HTR-8/SVneo (cell line): ENCODE measurements at places on chromosomes 5 and 9.

- no peak for DNase-seq
Measured at GRCh38 chr5:145776886-145777285, 58.3 kb downstream of the PRELID2 start.

DNA sequence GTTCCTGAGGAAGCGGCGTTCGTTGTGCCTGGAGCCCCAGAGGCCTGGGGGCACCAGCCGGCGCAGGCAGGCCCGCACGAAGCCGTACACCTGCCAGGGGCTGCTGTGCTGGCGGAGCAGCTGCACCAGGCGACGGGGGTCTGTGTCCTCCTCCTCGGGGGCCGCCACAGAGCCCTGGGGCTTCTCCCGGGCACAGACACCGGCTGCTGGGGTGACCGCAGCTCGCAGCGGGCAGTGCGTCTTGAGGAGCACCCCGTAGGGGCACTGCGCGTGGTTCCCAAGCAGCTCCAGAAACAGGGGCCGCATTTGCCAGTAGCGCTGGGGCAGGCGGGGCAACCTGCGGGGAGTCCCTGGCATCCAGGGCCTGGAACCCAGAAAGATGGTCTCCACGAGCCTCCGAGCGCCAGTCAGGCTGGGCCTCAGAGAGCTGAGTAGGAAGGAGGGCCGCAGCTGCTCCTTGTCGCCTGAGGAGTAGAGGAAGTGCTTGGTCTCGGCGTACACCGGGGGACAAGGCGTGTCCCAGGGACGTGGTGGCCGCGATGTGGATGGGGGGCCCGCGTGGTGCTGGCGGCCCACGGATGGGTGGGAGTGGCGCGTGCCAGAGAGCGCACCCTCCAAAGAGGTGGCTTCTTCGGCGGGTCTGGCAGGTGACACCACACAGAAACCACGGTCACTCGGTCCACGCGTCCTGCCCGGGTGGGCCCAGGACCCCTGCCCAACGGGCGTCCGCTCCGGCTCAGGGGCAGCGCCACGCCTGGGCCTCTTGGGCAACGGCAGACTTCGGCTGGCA lies 1.3 kb downstream of the TERT start:
- DNase-seq: no peak

- DNase-seq: no peak
Measured at GRCh38 chr9:88291856-88292255, 96.4 kb upstream of the SPIN1 start.

DNA sequence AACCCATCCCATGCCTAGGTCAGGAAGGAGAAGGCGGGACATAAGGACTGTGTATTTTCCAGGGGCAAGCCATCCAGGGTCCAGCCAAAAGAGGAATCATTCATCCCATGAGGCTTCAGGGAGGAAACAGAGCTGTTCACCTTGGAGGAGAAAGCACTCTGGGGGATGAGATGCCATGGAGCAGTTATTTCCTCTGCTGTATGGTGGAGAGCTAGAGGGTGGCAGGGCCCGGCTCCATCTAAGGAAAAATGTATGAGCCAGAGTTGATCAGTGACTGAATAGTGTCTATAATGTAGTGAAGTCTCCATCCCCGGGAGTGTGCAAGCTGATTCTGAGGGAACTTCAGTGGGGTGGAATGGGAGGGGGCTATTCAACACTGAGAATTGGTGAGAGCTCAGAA lies 8.0 kb downstream of the ENHO start:
- DNase-seq: no peak

DNA sequence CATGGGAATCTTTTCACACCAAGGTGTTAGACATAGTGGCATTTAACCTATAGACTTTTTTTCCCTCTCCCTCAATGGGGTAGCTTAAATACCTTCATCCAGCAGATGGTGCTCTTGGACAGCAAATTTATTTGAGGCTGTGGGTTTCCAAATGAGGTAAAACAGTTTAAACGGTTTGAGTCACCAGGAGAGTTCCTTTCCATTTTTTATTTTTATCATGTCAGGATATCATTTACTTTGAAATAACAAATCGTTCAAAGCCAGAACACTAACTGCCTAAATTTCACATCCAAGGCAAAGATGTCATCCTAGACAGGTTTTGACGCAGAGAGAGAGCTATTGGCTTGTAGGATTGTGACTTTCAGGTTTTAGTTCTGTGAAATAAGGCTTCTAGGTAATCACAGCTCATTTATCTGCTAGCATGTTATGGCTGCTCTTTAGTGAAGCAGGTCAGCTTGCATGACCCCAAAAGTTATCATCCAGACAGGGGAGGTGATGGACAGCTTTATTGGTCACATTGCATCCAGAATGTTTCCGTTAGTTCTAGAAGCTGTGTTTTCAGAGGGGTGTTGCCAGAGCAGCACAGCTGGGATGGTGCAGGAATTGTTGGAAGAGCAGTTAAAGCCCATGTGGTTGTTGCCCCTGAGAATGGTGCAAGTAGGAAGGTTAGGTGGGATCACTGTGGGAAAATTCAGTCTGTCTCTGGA lies 69.8 kb downstream of the KDM4C start:
- DNase-seq: peak; percentile 63

DNA sequence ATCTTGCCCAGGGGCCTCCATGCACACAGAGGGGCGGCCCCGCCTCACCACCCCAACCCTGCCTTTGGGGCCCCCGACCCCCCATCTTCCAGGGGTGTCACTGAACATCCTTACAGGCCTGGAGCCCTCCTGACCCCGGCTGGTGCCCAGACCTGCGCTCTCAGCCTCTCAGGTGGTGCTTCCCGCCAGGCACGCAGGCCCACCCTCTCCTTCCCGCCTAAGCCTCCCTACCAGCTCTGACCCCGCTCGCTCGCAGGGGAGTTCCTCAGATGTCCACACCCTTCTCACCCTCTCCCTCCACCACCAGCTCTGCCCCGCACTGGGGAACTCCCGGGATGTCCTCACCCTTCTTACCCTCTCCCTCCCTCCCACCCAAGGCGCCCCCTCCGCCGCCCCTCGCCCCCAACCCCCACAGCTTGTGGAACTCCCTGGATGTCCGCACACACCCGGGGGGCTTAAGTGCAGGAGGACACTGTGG lies 12.3 kb upstream of the QRFP start:
- DNase-seq: no peak

- no peak for DNase-seq
Measured at GRCh38 chr5:172700365-172701290, 59.6 kb downstream of the NEURL1B start.

DNA sequence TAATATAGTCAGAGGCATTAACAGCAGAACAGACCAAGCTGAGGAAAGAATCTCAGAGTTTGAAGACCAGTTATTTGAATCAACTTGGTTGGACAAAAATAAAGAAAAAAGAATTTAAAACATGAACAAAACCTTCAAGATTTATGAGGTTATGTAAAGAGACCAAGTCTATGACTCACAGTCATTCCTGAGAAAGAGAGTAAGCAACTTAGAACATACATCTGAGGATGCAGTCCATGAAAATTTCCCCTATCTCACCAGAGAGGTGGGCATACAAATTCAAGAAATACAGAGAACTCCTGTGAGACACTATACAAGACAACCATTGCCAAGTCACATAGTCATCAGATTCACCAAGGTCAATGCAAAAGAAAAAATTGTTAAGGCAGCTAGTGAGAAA lies 17.4 kb upstream of the C9orf72 start:
- DNase-seq: no peak

DNA sequence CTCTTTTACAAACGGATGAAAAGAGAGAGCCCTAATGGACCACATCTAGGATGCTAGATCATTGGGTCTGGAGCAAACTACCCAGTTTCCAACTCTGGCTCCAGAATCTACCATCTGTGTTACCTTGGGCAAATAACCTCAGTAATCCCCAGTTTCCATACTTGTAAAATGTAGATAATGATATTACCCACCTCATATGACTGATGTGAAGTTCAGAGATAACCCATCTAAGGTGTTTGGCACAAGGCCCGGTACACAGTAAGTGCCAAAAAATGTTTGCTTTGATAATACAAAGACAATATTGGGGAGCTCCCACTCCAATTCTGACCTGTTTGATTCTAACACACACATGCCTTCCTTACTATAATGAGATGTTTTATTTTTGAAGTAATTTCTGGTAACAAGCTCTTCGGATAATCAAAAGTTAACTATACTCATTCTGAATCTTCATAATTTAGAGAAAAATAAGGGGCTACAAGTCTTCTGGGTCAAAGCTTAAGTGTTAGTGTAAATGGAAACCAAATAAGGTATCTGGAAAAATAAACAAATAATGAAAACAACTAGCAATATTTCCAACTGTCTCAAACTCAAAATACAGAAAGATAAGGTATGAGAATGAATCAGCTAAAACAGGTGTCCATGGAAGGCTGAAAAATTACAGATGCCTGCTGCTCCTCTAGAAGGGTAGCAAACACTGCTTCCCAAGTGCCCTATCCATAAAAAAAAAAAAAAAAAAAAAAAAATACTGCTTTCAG lies 30.4 kb downstream of the ELL2 start:
- no peak for DNase-seq

DNA sequence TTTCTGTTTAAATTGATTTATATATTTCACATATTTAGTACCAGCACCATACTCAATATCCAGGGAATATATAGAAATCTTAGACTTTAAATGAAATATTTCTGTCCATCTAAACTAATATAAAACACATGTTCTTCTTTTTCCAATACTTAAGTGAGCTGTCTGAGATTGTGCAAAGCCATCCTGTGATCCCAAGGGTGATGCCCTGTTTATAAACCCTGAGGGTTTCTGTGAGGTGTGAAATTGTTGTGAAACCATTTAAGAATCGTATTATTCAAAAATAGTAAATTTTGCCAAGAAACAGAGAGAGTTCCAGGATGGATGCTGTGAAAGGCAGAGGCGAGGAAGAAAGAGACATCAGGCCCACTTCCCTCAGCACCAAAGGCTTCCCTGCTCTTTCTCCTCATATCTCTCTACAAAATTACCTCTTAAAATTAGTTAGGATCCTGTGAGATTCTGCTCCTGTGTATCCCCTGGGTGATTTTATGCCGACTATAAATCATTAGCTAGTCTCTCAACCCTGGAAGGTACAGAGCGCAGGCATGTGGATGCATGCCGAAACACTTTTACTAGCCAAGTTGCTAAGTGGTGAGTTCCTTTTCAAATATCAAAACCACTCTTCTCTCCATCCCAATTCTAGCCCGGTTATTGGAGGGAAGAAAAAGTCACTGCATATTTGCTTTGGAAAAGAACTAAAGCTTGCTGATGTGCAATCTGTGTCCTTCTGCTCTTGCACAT lies 183.0 kb downstream of the GLIS3 start:
- no peak for DNase-seq

GRCh38 chr5:174383210-174384167 lies 338.0 kb downstream of the NSG2 start:
- DNase-seq: no peak

GRCh38 chr9:6576987-6577386 lies 68.5 kb downstream of the GLDC start:
- no peak for DNase-seq

- no peak for DNase-seq
Measured at GRCh38 chr5:1006656-1007071, 1.9 kb upstream of the NKD2 start.

DNA sequence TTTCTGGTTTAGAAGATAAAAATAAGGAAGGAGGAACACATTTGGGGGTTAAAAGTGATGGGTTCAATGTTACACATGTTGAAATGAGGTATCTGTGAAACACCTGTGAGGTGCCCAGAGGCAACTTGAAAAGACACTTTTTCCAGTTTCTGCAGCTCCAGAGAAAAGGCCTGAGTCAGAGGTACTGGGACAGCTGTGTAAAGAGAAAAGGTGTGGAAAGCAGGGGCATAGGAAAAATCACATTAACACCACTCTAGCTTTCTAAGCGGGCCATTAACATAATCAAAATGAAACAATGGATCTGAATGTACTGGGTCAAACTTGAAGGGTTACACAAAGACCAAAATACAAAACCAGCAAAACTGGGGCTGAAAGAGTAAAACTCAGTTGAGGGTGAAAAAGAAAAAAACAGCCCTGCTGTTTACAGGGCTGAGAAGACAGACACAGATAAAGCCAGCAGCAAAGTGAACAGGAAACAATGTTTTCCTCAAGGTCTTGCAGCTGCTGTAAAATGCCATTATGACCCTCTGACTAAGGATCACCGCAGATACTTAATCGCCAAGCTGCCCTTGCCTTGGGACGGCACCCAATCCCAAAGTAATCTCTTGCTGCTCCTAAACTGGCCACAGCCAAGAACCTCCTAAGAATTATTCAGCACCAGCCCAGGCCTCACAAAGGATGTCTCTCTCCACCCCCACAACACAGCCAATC lies 104.7 kb downstream of the DROSHA start:
- DNase-seq: no peak

DNA sequence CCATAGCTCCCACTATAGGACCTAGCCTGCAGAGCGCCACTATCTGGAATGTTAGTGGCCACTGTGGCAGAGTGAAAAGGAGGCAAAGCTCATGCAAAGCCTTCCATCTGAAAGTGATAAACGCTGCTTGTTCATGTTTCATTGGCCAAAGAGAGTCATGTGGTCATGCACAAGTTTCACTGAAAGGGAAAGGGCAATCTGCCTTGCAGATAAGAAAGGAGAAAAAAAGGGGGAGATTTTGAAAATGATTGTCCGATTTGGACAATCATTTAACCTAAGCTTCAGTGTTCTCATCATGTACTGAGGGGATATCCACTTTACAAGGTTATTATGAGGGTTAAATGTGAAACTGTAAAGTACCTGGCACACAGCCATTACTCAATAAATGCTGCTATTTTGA lies 9.0 kb upstream of the MOB3B start:
- DNase-seq: no peak

DNA sequence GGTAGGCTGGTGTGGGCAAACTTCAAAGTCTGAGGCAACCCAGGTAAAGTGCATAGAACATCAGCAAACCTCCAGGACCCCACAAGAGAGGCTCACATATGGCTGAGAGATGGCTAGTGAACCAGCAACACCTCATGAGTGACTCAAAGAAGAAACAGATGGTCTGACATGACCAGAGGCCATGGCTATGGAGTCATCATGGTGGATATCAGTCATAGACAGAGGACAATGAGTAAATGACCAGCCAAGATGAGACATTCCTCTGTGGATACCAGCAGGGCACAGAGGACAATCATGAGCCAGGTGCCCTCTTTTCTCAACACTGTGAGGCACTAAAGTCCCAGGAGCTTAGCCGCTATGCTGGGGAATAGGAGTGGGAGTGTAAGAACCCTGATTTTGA lies 180.8 kb downstream of the RASEF start:
- DNase-seq: no peak

- no peak for DNase-seq
Measured at GRCh38 chr9:136771907-136772415, 7.6 kb upstream of the LCN15 start.

DNA sequence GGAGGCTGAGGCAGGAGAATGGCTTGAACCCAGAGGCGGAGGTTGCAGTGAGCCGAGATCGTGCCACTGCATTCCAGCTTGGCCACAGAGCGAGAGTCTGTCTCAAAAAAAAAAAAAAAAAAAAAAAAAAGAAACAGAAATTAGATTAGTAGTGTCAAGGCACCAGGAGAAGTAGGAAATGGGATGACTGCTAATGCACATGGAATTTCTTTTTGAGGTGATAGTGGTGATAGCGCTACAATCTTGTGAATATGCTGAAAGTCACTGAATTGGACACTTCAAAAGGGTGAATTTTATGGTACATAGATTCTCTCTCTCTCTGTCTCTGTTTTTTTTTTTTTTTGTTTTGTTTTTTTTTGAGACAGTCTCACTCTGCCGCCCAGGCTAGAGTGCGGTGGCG lies 42.1 kb upstream of the SUB1 start:
- no peak for DNase-seq

- no peak for DNase-seq
Measured at GRCh38 chr5:68499987-68500386, 284.4 kb downstream of the PIK3R1 start.

GRCh38 chr9:137453643-137454081 lies 5.5 kb downstream of the NSMF start:
- peak; percentile 29 for DNase-seq

- DNase-seq: no peak
Measured at GRCh38 chr5:67233075-67233474, 36.5 kb upstream of the CD180 start.
